ENCODE measurements at places on chromosomes 5 and 9.

DNA sequence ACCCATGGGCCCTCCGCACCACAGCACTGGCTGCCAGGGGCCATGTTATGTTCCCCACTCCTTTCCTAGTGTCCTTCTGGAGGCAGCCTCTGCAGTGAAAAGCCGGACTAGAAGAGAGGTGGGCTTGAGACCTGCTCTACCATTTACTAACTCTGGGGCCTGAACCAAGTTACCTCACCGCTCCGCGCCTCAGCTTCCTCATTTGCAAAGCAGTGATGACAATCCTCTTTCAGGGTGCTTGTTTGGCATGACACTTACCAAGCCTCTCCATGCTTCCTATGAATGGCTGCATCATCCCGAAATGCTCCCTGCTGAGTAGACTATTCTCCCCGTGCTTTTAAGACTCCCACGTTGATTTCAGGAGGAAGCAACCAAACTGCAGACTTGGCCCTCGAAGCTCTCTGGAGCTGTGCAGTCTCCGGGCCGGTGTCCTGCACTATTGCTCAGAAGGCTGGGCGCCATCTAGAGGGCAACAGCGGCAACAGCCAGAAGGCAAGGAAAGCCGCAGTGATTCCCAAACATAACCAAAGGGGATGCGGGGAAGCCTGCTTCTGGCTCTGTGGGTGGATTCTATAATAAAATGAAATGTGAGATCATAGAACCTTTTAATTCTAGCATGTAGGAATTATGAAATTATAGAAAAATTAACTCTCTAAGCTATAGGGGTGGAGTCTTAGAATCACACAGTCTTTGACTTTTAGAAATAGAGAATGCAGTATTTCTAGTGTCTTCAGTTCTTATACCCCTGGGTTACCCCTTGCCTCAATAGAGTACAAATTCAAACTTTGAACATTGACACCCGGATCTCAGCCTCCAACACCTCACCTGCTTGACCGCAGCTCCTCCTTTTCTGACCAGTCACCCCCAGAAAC, 599.8 kb upstream of the BRINP1 start:
- DNase-seq = peak; percentile 63

DNA sequence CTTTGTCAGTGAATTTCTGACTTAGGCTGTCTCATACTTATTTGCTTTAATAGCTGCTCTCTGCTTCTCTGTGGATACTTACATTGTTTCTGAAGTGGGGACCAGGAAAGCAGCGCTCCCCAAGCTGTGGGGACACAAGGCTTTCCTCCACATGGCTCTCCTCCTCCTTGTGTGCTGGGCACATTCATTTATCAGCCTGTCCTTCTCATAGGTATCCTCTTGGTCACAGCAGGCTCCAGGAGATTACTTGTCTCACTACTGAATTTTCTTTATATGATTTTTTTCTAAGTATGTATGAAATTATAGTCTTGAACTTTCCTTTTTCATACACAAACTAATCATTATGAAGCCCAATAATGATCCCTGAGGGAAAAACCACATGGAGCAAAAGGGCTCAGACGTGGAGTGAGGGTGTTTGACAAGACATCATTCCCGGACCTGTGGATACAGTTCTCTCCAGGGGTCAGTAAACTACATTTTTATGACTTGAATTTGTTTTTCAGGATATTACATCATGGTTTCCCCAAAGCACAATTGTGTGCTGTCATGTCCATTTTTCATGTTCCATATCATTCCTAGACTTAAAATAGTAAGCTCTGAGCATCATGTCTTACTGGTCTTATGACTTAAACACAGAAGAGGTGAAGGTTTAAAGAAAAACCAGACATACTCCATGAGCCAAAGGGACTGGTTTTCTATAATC, 234.5 kb downstream of the PCSK1 start:
- no peak for DNase-seq

DNA sequence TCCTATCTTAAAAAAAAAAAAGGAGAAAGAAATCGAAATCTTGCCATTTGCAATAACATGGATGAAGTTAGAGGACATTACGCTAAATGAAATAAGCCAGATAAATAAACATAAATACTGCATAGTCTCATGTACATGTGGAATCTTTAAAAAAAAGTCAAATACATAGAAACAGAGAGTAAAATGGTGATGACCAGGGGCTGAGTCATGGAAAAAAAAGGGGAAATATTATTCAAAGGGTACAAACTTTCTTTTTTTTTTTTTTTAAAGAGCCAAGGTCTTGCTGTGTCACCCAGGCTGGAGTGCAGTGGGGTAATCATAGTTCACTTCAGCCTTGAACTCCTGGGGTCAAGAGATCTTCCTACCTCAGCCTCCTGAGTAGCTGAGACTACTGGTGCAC, 310.1 kb downstream of the ZNF608 start:
- DNase-seq = no peak

DNA sequence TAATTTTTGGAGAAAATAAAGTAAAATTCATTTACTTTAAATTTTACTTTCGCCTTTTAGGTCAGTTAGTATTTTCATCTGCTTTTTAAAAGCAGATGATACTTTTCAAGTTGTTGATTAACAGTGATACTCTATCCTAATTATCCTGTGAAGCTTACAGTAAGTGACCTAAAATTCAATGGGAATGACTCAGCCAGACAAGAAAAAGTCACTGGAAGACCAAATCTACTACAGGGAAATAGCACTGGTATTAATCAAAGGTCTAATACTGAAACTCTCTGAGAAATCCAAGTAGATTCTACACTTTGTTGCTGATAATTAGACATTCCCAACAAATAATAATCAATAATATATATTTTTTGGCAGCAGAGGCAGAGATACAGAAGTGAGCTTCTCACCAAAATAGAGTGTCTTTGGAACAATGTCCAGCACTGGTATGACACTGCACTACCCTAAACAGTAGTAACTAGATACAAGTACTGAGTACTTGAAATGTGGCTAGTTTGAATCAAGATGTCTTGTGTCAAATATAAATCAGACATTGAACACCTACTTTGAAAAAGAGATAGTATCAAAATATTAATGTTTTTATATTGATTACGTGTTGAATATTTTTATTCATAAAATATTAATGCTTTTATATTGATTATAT, 22.8 kb upstream of the ELL2 start:
- no peak for DNase-seq

- no peak for DNase-seq
These were observed 44.2 kb downstream of the FAF2 start for GRCh38 chr5:176492431-176492830.

GRCh38 chr9:116320290-116320689, 166.7 kb downstream of the PAPPA start:
- DNase-seq = no peak

DNA sequence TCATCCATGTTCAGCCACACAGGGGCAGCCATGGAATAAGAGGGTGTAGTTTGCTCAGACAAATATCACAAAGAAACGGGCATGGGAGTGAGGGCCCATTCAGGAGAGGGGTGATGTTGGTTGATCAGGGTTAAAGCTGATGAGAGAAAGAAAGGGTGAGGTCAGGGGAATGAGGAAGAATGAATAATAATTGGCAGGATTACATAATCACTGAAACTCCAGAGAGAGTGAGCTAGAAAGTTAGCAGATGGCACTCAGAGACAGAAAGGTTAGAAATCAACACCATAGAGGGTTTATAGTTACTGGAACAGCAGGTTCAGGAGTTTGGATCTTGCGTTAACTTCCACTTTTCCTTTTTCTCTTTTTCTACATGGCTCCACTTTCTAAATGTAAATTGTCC, 113.9 kb downstream of the TAF11L14 start:
- DNase-seq = no peak

DNA sequence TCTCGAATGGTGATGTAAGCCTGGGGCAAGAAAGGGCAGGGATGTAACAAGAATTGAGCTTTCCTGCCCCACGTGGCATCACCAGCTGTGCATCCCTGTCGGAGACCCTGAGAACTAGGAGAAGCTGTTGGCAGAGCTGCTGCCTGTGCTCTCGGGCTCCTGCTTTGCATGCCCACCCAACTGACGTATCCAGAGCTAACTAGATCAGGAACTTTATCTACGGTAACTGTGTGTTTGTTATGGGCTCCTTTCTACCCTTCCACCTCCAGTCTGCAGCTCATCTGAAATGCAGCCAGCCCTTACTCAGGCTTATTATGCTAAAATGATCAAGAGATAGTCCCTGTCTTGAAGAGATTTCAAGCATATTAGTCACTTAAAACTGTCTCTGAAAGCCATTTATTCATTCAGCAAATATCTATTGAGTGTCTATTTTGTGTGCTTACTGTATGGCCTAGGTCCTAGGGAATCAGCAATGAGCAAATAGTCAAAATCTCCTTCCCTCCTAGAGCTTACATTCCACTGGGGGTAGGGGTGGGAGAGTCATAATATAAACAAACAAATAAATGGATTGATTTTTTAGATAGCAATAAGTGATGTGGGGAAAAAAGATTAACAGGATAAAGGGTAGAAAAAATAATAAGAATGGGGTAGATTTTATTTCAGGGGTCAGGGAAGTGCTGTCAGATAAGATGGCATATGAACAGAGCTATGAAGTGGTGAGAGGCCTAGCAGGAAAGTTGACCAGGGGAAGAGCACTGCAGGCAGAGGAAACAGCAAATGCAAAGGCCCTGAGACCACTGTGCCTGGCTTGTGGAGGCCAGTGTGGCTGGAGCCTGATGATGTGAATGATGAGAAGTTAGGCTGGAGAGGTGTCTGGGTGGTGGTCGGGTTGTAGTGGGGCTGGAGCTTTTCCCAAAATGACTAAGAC, 118.2 kb downstream of the GALNT10 start:
- DNase-seq = no peak

GRCh38 chr5:36239370-36240293, 2.1 kb downstream of the NADK2 start:
- DNase-seq = no peak

DNA sequence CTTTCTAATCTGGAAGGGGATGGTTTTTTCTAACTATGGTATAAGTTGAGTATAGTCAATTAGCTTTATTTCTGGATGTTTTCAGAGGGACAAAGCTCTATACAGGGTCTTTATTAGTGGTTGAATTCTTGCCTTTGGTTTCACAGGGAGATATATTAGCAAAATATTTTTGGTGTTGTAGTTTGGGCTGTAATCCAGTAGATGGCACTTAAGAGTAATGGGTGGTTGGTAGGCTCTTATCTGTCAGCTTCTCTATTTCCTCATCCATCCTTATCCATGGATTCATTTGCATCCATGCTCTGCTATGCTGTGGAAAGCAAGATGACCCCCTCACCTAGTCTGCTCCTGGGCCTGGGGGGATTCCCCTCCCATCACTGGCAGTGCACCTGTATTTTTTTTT, 363.6 kb upstream of the CYLC2 start:
- peak; percentile 4 for DNase-seq

DNA sequence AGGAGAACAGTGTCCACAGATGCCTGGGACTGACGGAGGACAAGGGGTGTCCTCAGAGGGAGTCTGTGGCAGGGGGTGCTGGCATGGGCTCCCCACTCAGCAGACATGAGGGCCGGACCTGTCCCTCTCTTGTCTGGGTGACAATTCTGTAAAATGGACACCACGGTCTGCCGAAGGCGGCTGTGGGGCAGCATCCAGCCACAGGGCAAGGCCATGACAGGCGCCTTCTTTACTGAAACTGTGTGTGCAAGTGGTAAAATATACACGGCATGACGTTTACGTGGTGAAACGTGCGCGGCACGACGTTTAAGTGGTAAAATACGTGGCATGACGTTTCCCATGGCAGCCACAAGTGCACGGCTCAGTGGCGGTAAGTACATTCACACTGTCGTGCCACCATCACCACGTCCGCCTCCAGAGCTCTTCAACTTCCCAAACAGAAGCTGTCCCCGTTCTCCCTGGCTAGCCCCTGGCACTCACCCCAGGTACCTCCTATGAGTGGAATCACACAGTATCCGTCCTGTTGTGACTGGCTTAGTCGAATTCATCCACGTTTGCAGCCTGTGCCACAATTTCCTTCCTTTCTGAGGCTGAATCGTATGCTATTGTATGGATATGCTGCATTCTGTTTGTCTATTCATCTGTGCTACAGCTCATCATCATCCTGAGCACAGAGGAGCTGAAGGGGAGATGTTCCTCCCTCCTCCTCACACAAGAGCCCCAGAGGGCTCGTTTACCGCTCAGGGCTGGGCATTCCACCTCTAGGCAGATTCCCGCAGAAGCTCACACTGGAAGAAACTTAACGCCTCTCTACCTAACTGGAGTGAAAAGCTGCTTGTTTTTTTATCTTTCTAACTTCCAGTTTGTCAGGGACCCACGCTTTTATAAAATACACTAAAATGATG, 52.5 kb downstream of the COL23A1 start:
- no peak for DNase-seq

- no peak for DNase-seq
These were observed 4.2 kb downstream of the KCNIP1 start for GRCh38 chr5:170508036-170508435.

DNA sequence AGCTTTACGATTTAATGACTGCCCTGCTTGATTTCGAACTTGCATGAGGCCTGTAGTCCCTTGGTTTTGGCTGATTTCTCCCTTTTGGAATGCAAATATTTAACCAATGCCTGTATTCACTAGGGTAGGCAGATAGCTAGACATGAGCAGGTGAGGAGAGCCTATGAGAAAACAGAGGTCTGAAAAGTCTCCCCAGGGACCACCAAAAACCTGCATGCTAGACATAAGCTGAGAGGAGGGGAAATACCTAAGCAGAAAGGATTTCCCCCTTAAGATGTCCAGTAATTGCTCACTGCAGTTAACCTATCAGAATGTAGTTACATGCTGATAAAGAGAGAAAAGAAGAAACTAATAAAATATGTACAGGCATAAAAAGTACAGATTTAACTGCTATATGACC, 667.4 kb upstream of the SEMA6A start:
- DNase-seq = no peak

- no peak for DNase-seq
These were observed 217.1 kb downstream of the MAST4 start for GRCh38 chr5:66813306-66813705.

- no peak for DNase-seq
These were observed 3.4 kb upstream of the F12 start for GRCh38 chr5:177412603-177413233.

- DNase-seq = no peak
These were observed 80.8 kb downstream of the LMNB1 start for GRCh38 chr5:126857472-126858410.

DNA sequence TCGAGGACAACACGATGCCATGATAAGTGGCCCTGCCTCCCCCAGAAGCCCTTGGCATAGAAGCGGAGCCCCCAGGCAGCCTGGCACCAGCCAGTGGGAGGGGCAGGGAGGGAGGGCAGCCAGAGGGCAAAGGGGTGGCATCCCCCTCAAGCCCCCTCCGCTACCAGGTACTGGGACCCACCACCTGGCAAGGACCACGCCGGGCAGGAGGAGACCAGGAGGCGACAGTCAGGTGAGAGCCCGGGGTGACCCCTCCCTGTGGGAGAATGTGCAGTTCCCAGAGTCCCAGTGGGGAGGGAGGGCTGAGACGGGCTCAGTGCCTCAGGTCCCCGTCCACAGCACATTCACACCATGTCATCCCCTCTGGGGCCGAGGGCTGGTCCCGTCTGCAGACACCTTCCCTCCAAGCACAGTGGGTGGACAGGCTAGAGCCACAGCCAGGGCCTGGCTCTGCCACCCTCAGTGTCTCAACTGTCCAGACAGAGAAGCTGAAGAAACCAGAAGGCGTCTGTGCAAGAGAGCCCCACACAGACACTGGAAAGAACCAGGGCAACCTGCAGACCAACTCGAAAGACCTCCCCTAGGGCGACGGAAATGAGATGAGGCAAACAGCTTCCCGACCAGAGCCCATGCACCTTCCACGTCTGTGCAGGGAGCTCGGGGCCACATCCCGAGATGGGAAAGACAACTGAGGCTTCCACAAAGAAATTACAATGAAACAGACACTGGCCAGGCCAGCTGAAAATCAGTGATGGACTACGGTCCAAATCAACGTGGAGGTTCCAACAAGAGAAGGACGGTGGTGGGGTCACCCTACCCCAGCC, 11.1 kb downstream of the BRD3 start:
- DNase-seq = no peak

- DNase-seq = no peak
These were observed at the start of gene PSD2 for GRCh38 chr5:139795074-139796001. TSS of gene PSD2 (plus strand) at chr5:139795808. CDS start at chr5:139809441, 13,633 bp downstream.
